SHP77 treated with DMSO at 0.1 percent for 48 hours (cell line): ENCODE measurements at places on chromosomes 4 and X.

DNA sequence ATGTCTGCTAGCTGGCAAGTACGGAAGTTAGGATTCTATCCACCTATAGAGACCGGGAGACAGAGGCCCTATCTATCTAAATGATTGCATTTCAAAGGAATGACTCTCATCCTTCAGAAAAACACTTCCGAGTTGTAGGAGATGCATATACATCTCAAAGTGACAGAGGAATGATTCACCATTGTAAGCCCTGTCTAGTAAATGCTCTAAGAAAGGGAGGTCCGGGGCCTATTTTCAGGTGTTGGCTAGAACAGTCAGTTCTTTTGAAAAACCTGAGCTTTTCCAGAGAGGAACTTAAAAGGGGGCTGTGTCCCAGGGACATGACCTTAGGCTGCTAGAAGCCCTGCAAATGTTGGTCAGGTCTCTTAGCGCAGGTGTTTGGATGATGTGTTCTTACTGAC lies 262.9 kb upstream of the IL1RAPL1 start:
- no peak for DNase-seq

- no peak for DNase-seq
These were observed 251.4 kb upstream of the DDX53 start for GRCh38 chrX:22748093-22748999.

- no peak for DNase-seq
These were observed 2.5 kb downstream of the FGFR3 start for GRCh38 chr4:1795299-1796195.

- no peak for DNase-seq
These were observed 5.6 kb downstream of the SEPTIN11 start for GRCh38 chr4:76955182-76955581.

- no peak for DNase-seq
These were observed 77.9 kb downstream of the CXXC4 start for GRCh38 chr4:104416725-104417356.

- peak; percentile 22 for DNase-seq
These were observed 95.9 kb upstream of the PTPN13 start for GRCh38 chr4:86497980-86498862.

- DNase-seq, result no peak
These were observed 710 bp downstream of the PRKG2 start for GRCh38 chr4:81214144-81214880.

DNA sequence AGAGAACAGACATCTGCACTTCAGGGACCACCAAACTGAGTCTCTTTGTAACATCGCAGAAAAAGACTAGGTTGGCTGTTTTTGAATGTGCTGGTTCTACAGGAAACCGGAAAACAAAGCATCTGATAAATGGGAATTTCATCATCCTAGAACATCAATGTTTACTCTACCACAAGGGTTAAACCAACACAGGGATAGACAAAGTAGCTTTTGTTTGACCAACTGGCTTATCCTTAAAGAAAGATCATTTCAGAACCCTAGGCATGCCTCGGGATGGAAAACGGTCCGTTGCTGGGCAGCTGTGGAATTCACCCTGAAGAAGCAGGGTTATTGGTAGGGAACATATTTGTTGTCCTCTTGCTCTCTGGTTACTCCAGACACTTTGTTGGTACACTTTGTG lies 2355.5 kb upstream of the AGA start:
- no peak for DNase-seq

DNA sequence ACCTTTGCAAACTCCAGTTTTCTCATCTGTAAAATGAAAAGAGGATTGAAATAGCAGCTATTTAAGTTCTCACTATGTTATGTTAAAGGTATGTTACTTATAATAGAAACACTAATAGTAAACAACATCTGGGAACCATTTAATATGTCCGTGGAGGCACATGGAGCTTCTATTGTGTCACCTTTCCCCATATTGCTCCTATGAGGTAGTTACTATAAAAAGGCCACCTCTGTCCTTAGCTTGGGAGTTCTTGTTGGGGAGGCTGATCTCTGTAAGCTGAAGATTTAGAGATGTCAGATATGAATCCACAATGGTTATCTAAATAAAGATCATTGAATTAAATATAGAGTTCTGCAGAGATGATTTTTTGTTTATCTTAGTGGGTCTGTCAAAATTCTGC lies 125.2 kb downstream of the FHIP1A start:
- no peak for DNase-seq

GRCh38 chr4:107666134-107666533 lies 53.9 kb downstream of the PAPSS1 start:
- no peak for DNase-seq

DNA sequence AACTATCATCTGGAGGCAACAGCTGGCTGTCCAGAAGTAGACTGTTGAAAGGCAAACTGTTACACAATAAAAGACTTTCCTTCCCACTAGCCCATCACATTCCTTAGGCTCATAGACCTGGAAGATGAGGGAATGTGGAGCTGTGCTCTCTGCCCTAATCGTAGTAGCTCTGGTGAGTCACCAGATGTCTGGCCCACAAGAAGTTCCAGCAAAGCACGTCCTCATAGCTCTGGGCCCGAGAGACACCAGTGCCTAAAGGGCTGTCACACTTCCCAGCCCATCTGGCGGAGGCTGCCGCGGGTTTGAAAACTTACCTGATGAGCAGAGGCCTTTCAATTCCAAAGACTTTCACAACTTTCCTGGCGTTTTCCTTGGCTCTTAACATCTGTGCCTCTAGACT lies 81.7 kb upstream of the STOX2 start:
- DNase-seq, result no peak

- DNase-seq, result no peak
These were observed 28.3 kb downstream of the ADD1 start for GRCh38 chr4:2871911-2872310.

GRCh38 chr4:170138580-170139194 lies 48.9 kb upstream of the AADAT start:
- peak; percentile 68 for DNase-seq
